ENCODE measurements at places on chromosomes 13 and 19.

DNA sequence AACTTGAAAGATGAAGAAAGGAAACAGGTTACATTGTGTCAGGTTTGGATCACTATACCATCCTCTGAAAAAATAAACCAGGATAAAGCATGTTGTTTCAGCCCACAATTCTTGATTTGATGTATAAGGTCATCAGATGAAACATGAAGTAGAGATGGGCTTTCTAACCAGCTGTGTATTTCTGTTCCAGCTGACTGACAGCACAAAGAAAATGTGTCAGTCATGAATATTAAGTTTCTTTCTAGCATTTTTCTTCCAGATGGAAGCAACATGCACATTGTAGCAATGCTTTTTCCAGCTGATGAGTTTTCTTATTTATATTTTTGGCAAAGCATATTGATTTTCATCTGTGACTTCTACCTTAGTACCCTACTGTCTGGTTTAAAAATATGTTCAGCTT lies 199.6 kb downstream of the OXGR1 start:
- DNase-seq = no peak

GRCh38 chr13:73656863-73657262 lies 477.3 kb downstream of the KLF12 start:
- DNase-seq = no peak

- no peak for DNase-seq
Measured at GRCh38 chr13:52879950-52880741, 31.7 kb upstream of the PCDH8 start.

GRCh38 chr19:45473367-45473681 lies 5.5 kb downstream of the FOSB start:
- no peak for DNase-seq

DNA sequence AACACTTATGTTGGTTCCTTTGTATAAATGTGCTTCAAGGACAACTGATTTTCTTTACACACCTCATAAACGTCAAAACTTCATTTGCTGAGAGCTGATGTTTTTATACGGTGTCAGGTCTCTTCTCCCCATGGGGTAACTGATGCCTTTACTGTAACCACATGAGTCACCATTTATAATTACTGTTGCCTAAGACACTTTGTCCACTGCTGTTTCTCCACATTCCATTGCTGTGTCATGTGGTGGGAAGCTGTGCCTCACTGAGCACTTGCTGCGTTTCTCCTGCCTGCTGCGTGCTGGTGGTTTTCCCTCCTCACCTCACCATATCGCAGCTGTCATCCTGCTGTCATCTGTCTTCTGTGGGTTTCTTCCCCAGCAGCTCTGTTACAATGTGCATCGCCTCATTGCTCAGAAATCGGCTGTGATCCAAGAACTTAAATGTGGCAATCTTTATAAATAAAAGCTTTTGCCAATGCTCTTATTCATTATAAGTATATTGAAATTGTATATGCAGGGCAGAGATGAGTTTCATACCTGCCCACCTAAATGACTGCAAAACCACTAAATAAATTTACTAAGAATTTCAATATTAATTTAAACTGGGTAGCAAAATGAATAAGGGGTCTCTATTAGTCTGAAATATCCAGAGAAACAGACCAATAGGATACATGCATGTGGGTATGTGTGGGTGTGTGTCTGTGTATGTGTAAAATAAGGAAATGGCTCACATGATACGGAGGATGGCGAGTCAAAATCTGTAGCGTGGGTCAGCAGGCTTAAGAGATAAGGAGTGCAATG lies 547.0 kb upstream of the SLITRK5 start:
- no peak for DNase-seq
